ENCODE measurements at places on chromosomes 1 and 21. TPM values are rescaled to one million over a fixed set of nuclear protein-coding genes. Genes with fewer than 3 reads are reported as not detected.

The FCRL1 gene
- polyA plus RNA-seq = 0.14 TPM

The NBPF6 gene
- polyA plus RNA-seq = not detected

The CALML6 gene
- 0.73 TPM for polyA plus RNA-seq

GRCh38 chr1:238606896-238607295 lies 716.2 kb upstream of the ZP4 start:
- DNase-seq = no peak

GRCh38 chr1:87508247-87508787 lies 179.6 kb downstream of the LMO4 start:
- no peak for DNase-seq
